GM04504 (cell line): ENCODE measurements at places on chromosomes 6 and 20.

DNA sequence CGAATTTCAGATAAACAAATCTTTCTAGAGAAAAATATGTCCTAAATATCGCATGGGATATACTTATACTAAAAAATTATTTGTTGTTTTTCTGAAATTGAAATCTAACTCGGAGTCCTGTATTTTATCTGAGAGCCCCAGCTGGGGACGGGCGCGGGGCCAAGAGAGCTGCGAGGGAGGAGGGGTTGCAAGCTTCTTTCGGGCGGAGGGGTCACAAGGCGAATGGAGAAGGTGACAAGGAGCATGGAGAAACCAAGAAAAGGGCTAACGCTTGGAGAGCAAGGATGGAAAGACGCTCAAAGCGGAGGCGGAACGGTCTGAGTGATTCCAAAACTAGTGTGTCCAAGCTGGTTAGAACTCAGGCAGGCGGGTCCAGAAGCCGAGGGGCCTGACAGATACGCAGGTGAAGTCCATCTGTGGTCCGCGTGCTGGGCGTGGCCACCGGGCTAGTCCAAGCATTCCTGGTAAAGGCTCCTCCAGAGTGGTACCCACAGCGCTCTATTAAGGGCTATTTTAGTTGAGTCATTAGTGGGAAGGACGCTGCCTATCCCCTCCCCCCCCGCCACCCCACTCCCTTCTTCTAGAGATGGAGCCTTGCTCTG is 41.5 kb upstream of the ZNFX1 start:
- no peak for DNase-seq

GRCh38 chr6:110196874-110197273 is 16.6 kb downstream of the CDC40 start:
- no peak for DNase-seq

DNA sequence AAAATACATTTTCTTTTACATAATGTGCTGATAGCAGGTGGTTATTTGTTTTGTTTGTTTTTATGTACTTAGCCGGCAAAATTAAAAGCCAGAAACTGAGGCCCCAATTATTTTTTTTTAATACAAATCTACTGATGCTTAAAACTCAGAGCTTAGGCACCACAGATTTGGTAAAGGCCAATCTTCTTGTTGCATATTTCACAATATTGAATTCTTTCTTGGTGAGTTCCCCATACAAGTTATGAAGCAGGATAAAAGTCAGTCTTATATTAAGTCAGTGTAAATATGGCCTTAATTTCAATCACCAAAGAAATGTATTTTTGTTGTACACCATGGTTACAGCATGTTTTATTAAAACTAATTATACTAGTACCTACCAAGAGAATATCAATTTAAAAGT is 16.3 kb upstream of the ZDHHC14 start:
- DNase-seq = no peak

DNA sequence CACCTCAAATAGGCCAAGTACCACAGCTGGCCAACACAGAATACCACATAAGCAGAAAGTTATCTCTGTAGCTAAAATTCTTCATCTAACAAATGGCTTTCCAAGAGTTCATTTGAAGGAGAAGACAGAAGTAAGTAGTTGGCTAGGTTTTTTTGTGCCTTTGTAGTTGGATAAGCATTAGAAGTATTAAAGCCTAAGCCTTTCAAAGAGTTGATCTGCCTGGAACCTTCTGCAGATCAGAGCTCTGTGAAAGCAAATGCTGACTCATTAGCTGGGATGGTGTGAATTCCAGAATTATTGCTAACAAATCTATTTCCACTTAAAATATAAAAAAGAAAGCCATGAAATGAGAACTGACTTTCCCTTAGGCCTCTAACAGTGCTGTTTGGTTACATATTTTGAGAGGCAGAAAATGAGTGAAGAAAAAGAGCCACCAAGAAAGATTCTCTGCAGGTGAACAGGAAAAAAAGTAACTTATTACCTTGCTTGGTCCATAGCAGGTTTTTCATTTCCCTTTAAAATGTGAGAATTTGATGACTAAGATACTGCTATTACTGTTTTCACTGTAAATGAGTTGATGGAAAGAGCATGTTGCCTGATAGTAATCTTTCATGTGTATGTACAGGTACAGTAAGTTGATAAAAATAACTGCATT is 763.2 kb upstream of the FLRT3 start:
- DNase-seq = peak; percentile 17

DNA sequence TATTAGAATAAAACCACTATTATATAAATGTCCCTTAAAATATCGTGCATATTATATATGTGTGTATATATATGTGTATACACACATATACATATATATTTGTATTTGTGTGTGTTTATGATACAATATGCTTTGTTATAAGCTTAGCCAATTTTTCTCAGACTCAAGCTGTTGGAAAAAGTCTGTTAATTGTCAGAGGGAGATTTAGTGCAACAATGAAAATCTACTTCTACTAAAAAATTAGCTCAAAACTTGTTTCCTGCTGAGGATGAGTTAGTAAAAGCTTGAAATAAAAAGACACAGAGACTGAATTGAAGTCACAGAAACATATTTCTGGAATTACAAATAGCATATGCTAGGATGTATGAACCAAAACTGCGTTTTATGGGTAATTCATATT is 79.4 kb downstream of the ADGRG6 start:
- DNase-seq = no peak

- no peak for DNase-seq
Observed at GRCh38 chr6:139800837-139801236, 426.4 kb upstream of the CITED2 start.

DNA sequence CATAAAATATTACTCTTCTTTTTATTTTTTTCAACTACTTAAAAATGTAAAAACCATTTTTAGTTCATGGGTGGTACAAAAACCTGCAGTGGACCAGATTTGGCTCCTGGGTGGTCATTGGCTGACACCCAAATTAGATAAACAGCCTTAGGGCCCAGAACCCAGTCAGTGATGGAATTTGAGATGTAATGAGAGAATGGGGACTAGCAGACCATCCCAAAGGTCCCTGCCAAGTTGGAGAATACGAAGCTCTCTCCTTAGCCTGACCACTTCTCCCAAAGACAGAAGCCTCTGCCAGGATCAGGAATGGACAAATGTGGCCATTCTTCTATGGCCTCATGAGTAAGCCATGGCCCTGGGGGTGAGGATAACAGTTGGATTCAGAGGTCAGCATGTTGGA is 194.7 kb downstream of the NFATC2 start:
- no peak for DNase-seq

- DNase-seq = no peak
Observed at GRCh38 chr6:153787341-153787606, 251.8 kb upstream of the OPRM1 start.

GRCh38 chr20:53760025-53760441 is 166.4 kb upstream of the ZNF217 start:
- no peak for DNase-seq

DNA sequence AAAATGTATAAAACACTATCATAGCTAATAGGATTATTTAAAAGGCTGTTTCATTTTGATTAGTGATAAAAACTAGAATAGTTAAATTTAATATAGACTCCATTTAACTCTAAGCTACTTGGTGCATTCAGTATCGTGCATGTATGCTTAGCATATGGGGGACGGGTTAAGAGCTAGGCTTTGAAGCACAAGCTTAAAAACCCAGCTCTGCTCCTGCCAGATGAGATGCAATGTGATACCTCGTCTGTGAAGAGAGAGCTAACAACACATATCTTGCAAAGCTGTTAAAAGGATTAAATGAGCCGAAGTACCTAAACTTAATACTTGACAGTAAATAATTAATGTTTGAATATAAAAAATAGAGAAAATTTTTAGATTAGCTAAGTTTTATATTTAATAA is 42.2 kb downstream of the DTNBP1 start:
- DNase-seq = no peak

- DNase-seq = no peak
Observed at GRCh38 chr6:53227847-53228246, 79.2 kb upstream of the GCM1 start.

- no peak for DNase-seq
Observed at GRCh38 chr6:21996425-21997118, 300.3 kb downstream of the PRL start.

DNA sequence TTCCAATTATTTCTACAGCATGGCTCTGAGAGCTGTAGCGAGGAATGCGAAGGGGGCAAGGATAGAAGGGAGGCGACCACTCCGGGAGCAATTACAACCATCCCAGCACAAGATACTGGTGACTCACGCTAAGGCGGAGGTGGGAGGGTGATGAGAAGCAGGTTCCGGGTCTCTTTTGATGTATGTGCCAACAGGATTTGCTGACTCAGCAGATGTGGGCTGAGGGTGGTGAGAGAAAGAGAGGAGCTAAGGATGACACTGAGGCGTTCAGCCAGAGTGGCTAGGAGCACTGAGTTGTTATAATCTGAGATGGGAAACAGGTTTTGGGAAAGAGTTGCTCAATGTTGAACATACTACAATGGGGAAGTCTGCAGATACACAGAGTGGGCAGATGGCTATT is 9.3 kb upstream of the TXNDC5 start:
- no peak for DNase-seq

DNA sequence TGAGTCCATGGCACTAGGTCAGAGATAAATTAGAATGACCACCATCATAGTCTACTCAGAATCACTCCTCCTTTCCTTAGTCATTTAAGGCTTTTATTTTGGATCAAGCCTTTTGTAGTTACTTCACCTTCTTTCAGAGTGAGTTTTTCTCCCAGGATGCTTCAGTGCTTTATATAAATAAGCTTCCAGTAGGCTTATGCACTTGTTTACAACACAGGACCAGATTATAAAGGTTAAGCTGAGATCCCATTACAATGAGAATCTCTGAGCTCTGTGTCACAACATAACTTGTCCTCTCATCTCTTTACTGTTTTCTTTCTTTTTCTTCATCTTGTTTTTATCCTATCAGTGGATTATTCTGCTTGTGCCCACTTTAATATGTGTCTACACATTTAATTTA is 47.9 kb downstream of the CEP57L1 start:
- no peak for DNase-seq

DNA sequence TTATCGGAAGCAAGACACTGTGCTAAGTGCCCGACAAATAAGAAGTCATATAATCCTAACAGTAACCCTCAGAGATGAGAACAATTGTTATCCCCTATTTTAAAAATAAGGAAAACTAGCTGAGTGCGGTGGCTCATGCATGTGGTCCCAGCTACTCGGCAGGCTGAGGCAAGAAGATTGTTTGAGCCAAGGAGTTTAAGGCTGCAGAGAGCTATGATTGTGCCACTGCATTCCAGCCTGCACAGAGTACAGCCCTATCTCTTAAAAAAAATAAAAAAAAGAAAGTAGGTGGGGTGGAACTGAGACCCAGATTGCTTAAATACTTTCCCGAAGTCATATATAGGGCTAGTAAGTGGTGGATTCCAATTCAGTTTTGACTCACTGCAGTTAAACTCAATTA is 84.7 kb downstream of the UST start:
- no peak for DNase-seq

DNA sequence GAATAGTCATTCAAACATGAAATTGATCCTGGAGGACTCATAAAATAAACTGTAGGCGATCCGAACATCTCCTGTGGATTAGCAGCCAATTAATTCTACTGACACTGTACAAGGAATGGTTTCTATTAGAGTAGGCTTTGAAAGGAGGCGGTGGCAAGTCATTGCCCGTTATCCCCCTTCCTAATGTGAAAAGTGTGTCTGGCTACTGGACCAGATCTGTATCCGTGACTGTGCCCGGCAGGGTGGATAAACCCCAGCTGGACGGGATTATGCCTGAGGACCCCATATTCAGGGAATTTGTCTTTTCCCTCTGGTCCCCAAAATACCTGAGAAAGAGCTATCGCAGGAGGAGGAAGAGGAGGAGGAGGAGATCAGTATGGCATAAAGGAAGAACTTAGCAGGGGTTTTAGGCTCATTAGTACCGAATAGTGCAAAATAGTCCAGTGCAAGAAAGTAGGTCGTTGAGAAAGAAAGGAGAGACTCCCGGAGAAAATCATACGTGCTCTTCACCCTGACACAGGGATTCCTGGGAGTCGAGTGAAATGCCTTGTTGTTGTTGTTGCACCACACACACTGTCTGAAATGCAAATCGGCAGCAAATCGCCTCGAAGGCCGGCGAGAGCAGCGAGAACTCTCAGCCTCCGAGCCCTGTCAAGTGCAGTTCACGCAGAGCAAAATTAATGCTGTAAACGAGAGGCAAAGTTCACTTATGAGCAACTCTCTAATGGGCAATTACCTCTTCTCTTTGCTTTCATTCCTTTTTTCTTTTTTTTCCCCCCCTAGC is 178.9 kb upstream of the ARID1B start:
- DNase-seq = no peak

DNA sequence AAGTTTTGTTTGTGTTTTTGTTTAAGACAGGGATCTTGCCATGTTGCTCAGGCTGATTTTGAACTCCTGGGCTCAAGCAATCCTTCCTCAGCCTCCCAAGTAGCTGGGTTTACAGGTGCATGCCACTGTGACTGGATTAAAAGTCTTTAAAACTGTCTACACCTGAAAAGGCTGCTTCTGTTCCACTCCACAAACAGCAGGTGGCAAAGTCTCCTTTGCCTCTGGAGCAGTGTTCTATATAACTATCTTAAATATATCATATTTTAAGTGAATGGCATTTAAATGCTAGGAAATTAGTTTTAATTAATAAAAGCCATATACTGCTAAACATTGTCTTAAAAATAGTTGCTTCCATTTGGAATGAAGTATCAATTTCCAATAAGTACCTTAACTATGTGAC is 89.2 kb upstream of the BCLAF1 start:
- DNase-seq = no peak

- no peak for DNase-seq
Observed at GRCh38 chr6:130560231-130560630, 194.4 kb downstream of the TMEM200A start.

GRCh38 chr20:64244281-64244805 is 11.2 kb upstream of the PCMTD2 start:
- no peak for DNase-seq

DNA sequence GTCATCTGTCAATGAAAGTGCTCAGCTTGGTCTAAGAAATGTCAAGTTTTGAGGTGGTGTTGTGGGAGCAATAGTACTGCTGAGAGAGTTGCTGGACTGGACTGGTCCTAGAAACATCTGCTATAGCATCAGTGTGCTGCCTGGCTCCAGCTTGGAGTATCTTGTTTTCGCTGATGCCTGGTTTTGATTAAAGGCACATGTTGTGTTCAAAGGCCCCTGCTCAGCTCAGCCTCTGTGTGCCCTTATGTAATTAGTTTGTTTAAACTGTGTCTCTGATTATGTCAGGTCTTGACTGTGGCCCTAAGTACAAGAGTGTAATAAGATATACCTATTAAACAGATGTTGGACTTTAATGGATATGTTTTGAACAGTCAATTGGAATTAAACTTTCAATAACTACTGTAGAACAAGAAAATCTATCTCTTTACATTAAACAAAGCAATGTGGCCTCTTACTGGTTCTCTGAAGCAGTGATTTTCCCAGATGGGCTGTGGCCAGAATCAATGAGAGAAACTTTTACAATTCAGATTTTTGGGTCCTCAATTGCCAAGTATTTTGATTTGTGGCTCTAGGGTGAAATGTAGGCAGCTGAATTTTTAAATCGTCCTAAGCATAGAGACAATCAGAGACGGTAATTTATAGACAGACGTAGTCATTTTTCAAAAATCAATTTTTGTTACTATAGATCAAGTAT is 668.2 kb downstream of the DHX35 start:
- DNase-seq = no peak
